ENCODE measurements at places on chromosomes 3 and 15.

DNA sequence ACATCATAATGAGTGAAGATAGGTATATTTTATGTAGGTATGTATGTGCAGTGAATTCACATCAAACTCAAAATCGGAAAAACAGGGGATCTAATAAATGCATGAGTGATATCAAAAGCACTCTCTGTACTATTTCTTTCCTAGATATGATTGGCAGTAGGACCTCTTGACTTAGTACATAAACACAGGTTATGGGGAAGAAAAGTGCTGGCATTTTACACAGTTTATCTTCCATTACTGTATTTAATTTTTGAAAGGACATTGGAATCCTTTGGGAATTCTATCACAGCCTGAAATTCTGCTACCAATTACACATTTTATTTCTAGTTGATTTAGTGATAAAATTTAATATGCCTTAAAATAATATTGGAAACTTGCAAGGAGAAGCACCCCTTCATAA lies 470.5 kb upstream of the ONECUT1 start:
- ATAC-seq: no peak
- no peak overlapping the region for H3K4me3 ChIP-seq
- no peak overlapping the region for H3K27ac ChIP-seq
- no peaks in the 10 kb centered on the region for H3K36me3 ChIP-seq
- no peaks in the 10 kb centered on the region for H3K4me1 ChIP-seq
- H3K27me3 ChIP-seq: no peaks in the 10 kb centered on the region

- H3K4me3 ChIP-seq: no peak overlapping the region
- no peak overlapping the region for H3K27ac ChIP-seq
- no peak for ATAC-seq
- no peaks in the 10 kb centered on the region for H3K4me1 ChIP-seq
- H3K27me3 ChIP-seq: no peaks in the 10 kb centered on the region
- H3K36me3 ChIP-seq: no peaks in the 10 kb centered on the region
Measured at GRCh38 chr3:61966200-61966599, 404.8 kb downstream of the PTPRG start.

GRCh38 chr3:114867835-114868503 lies 279.1 kb downstream of the ZBTB20 start:
- no peak for ATAC-seq
- H3K27me3 ChIP-seq: no peaks in the 10 kb centered on the region
- H3K36me3 ChIP-seq: no peaks in the 10 kb centered on the region
- H3K27ac ChIP-seq: no peak overlapping the region
- no peak overlapping the region for H3K4me3 ChIP-seq
- peaks cover 5% of the 10 kb centered on the region for H3K4me1 ChIP-seq

DNA sequence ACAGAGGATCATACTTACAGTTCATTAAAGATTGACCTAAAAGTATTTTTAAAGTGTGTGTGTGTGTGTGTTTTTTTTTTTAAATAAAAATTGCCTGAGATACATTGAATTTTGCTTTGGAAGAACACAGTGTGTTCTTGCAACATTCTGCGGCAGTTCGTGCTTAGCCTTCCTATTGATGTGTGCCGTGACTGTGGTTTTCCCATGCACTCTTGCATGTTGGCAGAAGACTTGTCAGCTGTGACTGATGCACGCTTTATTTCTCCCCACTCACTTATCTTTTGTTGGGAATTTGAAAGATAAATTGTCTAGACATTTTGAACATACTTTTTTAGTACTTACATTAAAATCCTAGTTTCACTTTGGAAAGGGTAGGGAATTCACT lies 136.3 kb upstream of the LRRFIP2 start:
- no peak overlapping the region for H3K4me3 ChIP-seq
- H3K4me1 ChIP-seq: no peaks in the 10 kb centered on the region
- H3K36me3 ChIP-seq: no peaks in the 10 kb centered on the region
- no peaks in the 10 kb centered on the region for H3K27me3 ChIP-seq

GRCh38 chr3:49903451-49904424 lies at the start of gene MST1R:
MST1R (minus strand) TSS chr3:49903873; CDS start chr3:49903609, 264 bp downstream.
- peaks cover 68% of the 10 kb centered on the region for H3K4me1 ChIP-seq
- H3K4me3 ChIP-seq: peak within 1 kb of the TSS; percentile 52
- peak within 1 kb of the TSS; percentile 75 for H3K27ac ChIP-seq
- peak; percentile 88 for ATAC-seq
- H3K36me3 ChIP-seq: peaks cover 5% of the 10 kb centered on the region
- no peaks in the 10 kb centered on the region for H3K27me3 ChIP-seq

- no peak overlapping the region for H3K27ac ChIP-seq
- H3K36me3 ChIP-seq: no peaks in the 10 kb centered on the region
- ATAC-seq: no peak
- H3K4me3 ChIP-seq: no peak overlapping the region
- H3K27me3 ChIP-seq: no peaks in the 10 kb centered on the region
Measured at GRCh38 chr3:133870822-133871221, 24.9 kb downstream of the RAB6B start.

- no peaks in the 10 kb centered on the region for H3K36me3 ChIP-seq
- no peak overlapping the region for H3K4me3 ChIP-seq
- peak; percentile 79 for ATAC-seq
- H3K27ac ChIP-seq: no peak overlapping the region
- peaks cover 10% of the 10 kb centered on the region for H3K4me1 ChIP-seq
Measured at GRCh38 chr15:83698294-83698693, 44.4 kb downstream of the ADAMTSL3 start.

- H3K4me3 ChIP-seq: no peak overlapping the region
- H3K4me1 ChIP-seq: no peaks in the 10 kb centered on the region
- no peaks in the 10 kb centered on the region for H3K27me3 ChIP-seq
- H3K36me3 ChIP-seq: no peaks in the 10 kb centered on the region
Measured at GRCh38 chr3:157794771-157795170, 291.6 kb upstream of the VEPH1 start.

DNA sequence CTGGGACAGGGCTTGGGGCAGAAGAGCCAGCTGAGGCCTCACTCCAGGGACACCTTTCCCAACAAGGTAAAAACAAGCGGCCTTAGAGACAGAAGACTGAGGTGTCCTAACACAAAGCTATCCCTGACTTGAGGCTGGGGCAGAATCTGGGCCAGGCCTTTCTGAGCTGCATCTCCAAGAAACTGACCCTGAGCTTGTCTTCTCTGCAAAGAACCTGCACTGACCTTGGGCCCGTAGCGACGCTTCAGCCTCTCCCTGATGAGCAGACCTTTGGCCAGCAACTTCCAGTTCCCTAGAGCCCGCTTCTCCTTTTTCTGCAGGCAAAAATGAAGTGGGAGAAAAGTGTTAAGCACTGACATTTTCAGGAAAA lies 22.2 kb downstream of the TMEM43 start:
- H3K36me3 ChIP-seq: no peaks in the 10 kb centered on the region
- no peak for ATAC-seq
- H3K27ac ChIP-seq: peak overlapping the region; percentile 93
- H3K4me1 ChIP-seq: peaks cover 61% of the 10 kb centered on the region
- H3K27me3 ChIP-seq: no peaks in the 10 kb centered on the region

DNA sequence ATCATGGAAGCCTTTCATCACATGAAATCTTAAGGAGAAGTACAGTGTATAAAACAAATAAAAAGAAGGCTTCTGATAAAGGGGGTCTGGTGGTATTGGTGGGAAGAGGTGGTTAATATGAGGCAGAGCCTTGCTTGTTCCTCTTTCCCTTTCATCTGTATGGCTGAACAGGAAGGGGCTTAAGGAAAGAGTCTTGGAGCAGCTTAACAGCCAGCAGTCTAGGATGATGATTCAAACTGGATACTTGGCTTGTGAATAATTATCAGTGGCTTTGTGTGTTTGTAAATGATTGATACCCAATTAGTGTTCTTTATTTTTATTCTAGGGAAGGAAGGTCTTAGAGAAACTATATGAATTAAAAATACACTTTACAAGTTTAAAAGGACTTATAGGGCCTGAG lies 29.1 kb upstream of the TCAIM start:
- ATAC-seq: no peak
- no peaks in the 10 kb centered on the region for H3K36me3 ChIP-seq
- H3K27me3 ChIP-seq: no peaks in the 10 kb centered on the region
- H3K4me3 ChIP-seq: no peak overlapping the region
- no peak overlapping the region for H3K27ac ChIP-seq

DNA sequence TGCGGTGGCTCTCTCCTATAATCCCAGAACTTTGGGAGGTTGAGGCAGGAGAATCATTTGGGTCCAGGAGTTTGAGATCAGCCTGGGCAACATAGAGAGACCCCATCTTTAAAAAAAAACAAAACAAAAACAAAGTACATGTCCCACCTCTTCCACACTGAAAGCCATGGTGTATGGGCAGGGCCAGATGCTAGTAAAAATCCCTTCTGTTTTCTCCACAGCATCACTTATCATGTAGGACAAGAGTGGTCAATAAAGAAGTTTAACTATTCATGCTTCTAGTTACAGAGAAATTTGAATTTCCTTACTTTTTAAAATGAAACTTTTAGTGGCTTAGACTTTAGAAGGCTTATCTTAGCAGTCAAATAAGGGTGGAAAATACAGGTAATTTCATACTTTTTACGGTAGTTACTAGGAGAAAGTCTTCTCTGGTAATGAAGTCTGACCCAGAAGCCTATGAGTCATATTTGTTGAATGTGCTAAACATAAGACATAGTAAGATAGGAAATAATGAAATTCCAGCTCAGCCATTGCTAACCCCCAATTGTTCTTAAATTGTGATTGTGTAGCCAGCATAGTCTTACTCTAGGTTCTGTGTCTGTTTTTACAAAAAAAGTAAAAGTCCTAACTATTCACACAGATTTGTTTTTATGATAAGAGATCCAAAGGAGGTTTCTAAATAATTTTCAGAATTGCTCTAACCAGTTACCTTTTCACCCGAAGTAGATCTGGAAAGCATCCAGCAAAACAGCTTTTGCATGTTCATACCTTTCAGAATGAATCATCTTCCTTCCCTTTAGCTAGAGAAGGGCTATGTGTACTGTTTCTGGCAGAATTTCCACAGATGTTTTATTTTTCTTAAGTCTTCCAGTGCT lies 16.4 kb upstream of the ZNF609 start:
- peak; percentile 51 for ATAC-seq
- H3K36me3 ChIP-seq: peaks cover 38% of the 10 kb centered on the region
- no peaks in the 10 kb centered on the region for H3K27me3 ChIP-seq
- H3K4me3 ChIP-seq: no peak overlapping the region
- H3K4me1 ChIP-seq: no peaks in the 10 kb centered on the region

DNA sequence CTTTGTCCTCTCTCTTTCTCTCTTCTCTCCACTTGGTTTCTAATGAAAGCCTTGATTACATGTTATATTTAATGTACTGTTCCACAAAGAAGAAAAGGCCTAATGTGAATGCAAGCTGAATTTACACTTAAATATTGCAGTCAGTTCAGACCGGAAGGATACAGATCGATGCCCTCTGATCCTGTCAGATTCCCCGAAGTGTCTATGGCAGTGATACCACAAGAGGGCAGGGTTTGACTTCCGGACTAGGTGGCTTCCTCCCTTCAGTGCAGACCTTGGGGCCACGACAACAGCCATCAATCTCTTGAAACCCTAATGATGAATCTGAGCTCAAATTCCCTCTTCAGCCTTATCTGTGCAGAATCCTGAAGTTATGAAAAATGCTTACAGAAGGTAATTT lies 29.5 kb downstream of the AGTR1 start:
- no peak for ATAC-seq
- no peak overlapping the region for H3K4me3 ChIP-seq
- no peaks in the 10 kb centered on the region for H3K27me3 ChIP-seq

DNA sequence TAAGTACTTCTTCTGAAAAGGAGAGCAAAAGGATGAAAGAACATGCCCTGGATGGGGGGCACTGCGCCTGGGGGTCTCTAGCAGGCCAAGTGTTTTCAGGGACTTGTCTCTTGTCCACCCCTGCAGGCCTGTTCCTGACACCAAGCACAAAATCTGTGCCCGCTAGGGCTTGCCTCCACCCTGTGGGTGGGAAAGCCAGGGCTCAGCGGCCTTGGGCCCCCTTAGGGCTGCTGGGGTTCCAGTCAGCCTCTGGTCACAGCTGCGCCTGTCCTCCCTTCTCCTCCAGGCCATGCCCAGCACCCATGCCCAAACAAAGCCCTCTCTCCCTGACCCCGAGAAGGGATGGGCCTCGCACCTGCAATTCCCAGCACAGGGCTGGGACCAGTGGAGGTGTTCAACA lies 71.1 kb upstream of the TRPM1 start:
- no peaks in the 10 kb centered on the region for H3K36me3 ChIP-seq
- no peak overlapping the region for H3K27ac ChIP-seq
- H3K4me1 ChIP-seq: no peaks in the 10 kb centered on the region
- H3K27me3 ChIP-seq: no peaks in the 10 kb centered on the region

DNA sequence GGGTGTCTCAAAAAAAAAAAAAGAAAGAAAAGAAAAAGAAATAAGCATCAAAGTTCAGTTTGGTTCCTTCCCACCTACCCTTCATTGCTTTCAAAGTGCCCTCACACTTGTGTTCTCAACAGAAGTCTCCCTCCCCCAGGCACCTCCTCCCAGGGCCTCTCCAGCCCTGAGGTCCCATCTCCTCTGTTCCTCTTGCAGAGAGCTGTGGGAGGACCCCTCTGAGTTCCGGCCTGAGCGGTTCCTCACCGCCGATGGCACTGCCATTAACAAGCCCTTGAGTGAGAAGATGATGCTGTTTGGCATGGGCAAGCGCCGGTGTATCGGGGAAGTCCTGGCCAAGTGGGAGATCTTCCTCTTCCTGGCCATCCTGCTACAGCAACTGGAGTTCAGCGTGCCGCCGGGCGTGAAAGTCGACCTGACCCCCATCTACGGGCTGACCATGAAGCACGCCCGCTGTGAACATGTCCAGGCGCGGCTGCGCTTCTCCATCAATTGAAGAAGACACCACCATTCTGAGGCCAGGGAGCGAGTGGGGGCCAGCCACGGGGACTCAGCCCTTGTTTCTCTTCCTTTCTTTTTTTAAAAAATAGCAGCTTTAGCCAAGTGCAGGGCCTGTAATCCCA lies 6.1 kb downstream of the CYP1A2 start:
- H3K4me3 ChIP-seq: no peak overlapping the region
- H3K27ac ChIP-seq: no peak overlapping the region
- no peaks in the 10 kb centered on the region for H3K4me1 ChIP-seq
- ATAC-seq: no peak
- H3K36me3 ChIP-seq: no peaks in the 10 kb centered on the region

DNA sequence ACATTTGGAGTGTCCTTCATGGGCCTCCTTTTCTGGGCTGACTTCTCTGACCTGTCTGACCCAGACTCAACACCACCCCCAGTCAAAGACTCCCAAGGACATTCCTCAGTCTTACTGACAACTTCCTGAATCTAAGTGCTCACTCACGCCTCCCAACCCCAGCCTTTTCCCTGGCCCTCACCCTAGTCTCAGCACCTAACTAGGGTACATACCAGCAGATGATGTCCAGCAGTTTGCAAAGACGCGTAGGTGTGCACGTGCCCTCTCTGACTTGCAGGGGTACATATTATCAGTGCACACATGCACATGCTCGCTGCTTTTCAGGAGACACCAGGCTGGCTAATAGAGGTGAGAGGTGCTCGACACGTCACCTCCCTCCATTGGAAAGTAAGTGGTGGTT lies 38.7 kb upstream of the SLCO2A1 start:
- H3K36me3 ChIP-seq: no peaks in the 10 kb centered on the region
- H3K4me3 ChIP-seq: no peak overlapping the region
- no peak for ATAC-seq
- H3K4me1 ChIP-seq: no peaks in the 10 kb centered on the region
- H3K27ac ChIP-seq: no peak overlapping the region

GRCh38 chr3:10855871-10856662 lies 40.0 kb downstream of the SLC6A11 start:
- no peak overlapping the region for H3K4me3 ChIP-seq
- no peaks in the 10 kb centered on the region for H3K4me1 ChIP-seq
- H3K36me3 ChIP-seq: no peaks in the 10 kb centered on the region
- H3K27me3 ChIP-seq: peaks cover 29% of the 10 kb centered on the region
- no peak overlapping the region for H3K27ac ChIP-seq
- no peak for ATAC-seq

All from gastroesophageal sphincter (tissue), 4 donors.